Activated CD8-positive, alpha-beta T cell treated with anti-CD3 and anti-CD28 coated beads, Interleukin-2, amount 10 ng/mL, durations not matched to agents 7 days and 5 days (primary cell): ENCODE measurements at places on chromosomes 3 and 15. TPM values are rescaled to one million over a fixed set of nuclear protein-coding genes. Genes with fewer than 3 reads are reported as not detected.

The UBAP1L gene
- total RNA-seq = 3.5 TPM

The LRRC15 gene
- not detected for total RNA-seq

The CADPS gene
- not detected for total RNA-seq

The KCNMB2 gene
- not detected for total RNA-seq

The DNAH12 gene
- not detected for total RNA-seq

The PLSCR2 gene
- total RNA-seq = not detected

The TMCO5A gene
- total RNA-seq = not detected

The ARPP21 gene
- not detected for total RNA-seq

The HTR3E gene
- not detected for total RNA-seq

The NRROS gene
- 37.5 TPM for total RNA-seq

The SLC6A11 gene
- total RNA-seq = not detected

The SAMMSON gene
- not detected for total RNA-seq

The ADAMTS9 gene
- not detected for total RNA-seq

The RASGRP1 gene
- total RNA-seq = 165 TPM

The GABRR3 gene
- total RNA-seq = not detected

The ZMYND10 gene
- total RNA-seq = 5.0 TPM

The ITGB5 gene
- not detected for total RNA-seq

- no peak for DNase-seq
Measured at GRCh38 chr3:2599471-2599870, 500.8 kb downstream of the CNTN4 start.

- no peak for DNase-seq
Measured at GRCh38 chr15:49096090-49096750, 50.0 kb upstream of the SECISBP2L start.

DNA sequence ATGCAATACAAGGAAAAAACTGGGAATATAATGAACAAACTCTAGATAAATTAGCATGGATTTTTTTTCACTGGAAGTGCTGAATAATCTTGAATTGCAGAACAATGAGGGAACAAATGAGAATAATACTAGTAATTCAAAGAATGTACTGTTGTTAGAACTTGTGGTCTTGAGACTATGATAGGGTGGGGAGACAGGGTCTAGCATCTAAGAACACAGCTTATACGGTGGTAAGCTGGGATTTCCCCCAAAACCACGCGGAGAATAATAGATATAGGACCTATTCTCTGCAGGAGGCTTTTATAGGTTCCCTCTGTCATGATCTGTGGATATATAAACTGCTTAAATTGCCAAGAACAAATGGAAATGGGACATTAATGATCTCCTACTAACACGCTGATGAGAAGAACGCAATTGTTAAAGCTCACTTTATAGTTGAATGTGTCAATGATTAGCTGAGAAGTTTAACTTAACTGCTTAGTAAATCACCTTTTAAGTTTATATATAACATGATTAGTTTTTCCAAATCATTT lies 692.3 kb downstream of the ZPLD1 start:
- DNase-seq = no peak

- no peak for DNase-seq
Measured at GRCh38 chr15:83477172-83477807, 30.1 kb downstream of the SH3GL3 start.

- no peak for DNase-seq
Measured at GRCh38 chr15:81473177-81473576, 99.2 kb upstream of the TMC3 start.

DNA sequence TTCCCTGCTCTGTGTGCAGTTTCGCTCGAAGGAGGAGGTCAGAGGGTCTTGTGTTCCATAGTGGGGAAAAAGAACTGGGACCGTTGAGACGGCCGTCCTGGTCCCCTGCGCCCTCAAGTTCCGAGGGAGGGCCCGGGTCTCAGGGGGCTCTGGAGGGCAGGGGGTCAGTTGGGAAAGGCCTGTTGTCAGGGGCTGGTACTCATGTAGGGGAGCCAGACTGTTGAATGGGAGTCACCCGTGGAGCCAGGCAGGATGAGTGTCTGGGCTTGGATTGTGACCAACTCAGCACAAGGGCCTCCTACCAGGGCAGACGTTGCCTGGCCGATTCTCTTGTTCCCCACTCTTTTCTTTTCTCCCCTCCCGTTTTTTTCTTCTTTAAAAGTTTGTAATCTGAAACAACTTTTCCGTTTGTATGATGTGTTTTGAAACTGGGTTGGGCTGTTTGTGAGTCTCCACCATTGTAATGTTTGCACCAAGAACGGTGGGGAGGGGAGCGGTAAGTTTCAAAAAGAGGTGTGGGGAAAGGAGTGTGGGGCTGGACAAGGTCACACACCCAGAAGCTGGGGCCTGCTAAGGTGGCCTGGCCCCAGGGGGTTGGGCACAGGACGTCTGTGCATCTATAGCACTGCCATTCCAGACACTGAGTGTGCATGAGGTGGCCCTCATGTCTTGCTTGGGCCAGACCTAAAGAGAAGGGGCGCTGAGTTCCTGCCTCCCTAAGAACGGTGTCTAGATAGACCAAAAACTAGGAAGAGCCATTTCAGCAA lies 1.1 kb downstream of the CMTM7 start:
- peak; percentile 34 for DNase-seq

DNA sequence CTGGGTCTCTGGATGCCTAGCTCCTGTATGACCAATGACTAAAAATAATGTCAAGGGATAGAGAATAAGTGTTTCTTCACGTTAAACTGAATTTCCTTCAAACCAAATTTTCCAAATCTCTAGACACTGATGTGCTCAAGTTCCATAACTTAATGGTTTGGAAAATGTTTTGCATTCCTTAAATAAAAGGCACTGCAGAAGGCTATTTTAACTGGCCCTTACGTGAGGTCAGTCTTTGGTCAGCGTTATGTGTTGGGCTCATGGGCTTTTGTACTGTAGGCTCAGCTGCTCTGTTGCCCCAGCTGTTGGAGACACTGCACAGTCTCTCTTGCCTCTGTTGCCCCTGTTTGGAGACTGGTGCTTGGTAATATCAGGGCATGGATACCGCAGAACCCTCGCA lies 188.5 kb downstream of the TPRG1 start:
- DNase-seq = no peak

GRCh38 chr3:139652561-139652960 lies 25.2 kb downstream of the NMNAT3 start:
- no peak for DNase-seq

GRCh38 chr3:179416681-179417080 lies 34.6 kb downstream of the GNB4 start:
- no peak for DNase-seq

GRCh38 chr3:12472000-12472610 lies 12.2 kb upstream of the TSEN2 start:
- DNase-seq = no peak

DNA sequence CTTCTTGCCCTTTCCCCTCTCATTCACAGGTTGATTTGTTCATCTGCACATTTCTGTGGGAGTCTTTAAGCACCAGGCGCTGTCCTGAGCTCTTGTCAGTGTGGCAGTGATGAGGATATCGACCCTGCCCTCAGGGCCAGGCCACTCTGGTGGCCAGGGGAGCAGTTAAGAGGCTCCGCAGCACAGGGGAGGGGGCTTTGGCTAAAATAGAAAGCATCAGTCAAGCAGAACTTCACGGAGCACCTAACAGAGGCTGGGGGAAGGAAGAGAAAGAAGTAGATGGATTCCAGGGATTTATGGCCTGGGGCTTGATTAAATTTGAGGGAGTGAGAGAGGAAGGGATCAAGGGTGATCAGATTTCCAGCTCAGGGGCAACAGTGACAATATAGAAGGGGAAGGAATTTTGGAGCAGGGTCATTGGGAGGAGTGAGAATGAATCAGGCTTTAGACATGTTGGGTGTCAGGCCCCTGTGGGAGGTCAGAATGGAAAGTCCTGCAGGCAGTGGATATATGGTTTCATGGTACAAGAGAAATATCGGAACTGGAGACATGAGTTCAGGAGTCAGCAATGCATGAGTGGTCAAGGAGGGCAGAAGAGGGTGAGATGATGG lies 73.0 kb upstream of the GLCE start:
- no peak for DNase-seq

- no peak for DNase-seq
Measured at GRCh38 chr3:59411186-59411585, 361.4 kb upstream of the CFAP20DC start.

DNA sequence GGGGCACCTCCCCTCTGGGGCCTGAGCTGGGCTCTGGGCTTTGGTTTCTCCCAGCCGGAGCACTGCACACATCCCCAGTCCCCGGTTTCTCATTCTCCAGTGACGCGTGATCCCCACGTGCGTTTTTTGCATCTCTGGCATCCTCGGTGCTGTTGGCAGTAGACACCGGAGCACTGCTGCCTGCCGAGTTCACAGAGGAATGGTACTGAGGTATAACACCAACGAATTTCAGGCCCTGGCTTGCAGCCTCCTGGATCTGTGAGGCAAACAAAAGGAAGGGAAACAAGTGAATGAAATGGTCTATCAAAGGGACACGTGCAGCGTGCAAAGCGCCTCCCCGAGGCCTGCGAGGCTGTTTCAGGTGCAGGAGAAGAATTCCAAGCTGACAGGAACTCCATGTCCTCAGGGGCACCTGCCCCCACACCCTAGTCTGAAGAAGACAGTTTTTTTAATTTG lies 112.9 kb downstream of the OXNAD1 start:
- no peak for DNase-seq

DNA sequence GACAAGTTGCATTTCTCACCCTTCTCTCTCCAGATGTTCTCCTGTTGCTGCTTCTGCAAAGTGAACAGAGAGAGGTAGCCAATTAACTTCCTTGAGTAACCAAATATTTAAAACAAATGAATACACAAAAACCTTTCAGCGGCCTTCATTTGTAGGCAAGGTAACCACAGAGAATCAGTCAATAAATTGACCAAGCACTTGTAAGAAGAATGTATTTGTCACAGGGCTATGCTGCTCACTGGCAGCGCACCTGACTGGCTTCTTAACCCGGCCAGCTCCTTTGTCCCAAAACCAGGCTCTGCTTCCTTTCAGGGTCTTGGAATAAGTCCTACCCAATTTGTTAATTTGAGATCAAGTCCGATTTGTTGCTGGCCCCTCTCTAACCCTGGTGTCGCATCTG lies 43.5 kb upstream of the STXBP5L start:
- no peak for DNase-seq

GRCh38 chr3:62281726-62282125 lies 91.6 kb downstream of the FEZF2 start:
- DNase-seq = no peak

GRCh38 chr15:69880571-69881301 lies 217.0 kb downstream of the TLE3 start:
- no peak for DNase-seq

DNA sequence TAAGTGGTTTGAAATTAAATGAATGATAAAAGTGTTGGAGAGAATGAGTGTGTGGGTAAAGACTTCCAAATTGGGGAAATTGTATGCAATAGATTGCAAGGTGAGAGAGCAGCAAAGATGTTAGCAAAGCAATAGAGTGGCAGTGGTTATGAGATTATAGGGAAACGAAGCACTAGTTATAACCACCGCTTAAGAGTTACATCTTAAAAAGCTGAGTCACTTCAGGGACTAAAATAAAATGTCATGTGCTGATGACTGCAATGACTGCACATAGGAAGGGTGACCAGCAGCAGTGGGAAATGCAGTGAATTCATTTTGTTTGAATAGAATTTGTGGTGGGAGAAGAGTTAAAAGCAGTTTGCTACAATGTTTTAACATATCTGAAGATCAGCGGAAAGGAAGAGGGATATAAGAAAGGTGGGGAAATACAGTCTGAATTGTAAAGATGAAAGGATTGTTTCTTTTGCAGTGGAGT lies 127.3 kb downstream of the RAP2B start:
- DNase-seq = no peak

DNA sequence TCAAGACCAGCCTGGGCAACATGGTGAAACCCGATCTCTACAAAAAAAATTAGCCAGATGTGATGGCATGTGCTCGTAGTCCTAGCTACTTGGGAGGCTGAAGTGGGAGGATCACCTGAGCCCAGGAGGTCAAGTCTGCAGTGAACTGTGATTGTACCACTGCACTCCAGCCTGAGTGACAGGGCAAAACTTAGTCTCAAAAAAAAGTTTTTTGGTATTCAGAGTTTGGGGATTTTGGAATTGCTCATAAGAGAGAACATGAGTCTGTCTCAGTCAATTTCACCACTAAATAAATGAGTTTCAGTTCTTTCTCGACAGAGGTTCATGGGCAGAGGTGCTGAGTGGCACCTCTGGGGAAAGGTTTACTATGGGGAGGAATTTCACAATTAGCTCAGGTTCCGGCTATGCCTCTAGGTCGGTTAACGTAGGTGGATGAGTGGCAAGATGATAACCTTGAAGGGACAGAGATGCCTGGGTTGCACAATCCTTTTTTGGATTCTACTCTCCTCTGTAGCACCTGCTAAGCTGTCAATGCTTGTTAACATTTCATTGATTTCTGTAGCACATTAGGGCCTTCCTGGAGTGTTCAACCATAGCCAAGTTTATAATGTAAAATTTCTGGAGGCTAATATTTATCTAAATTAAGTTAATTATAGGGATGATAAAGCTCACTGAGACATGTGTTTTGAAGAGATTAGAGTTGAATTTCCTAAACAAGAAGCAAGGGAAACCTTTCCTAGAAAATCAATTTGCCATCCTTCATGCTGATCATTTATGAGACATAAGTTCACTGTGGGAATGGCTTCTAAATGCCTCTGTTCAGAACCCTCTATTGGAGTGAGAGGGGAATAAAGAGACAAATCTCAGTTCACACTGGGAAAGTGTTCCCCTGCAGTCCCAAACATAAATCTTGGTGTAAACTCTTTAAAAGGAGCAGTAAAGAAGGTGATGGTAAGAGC lies 37.4 kb upstream of the DCP1A start:
- no peak for DNase-seq

- DNase-seq = no peak
Measured at GRCh38 chr3:173988909-173989308, 591.4 kb downstream of the NLGN1 start.

GRCh38 chr15:27339138-27339537 lies 368.2 kb downstream of the GABRG3 start:
- DNase-seq = no peak

GRCh38 chr3:105402287-105402801 lies 35.6 kb downstream of the ALCAM start:
- no peak for DNase-seq

DNA sequence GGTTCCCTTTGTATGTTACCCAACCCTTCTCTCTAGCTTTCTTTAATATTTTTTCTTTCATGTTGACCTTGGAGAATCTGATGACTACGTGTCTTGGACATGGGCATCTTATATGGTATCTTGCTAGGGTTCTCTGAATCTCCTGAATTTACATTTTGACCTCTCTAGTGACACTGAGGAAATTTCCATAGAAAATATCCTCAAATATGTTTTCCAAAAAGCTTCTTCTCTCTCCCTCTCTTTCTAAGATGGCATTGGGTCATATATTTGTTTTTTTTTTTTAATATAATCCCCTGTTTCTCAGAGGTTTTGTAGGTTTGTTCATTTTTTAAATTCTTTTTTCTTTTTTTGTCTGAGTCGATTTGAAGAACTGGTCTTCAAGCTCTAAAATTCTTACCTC lies 184.0 kb upstream of the TMC3 start:
- DNase-seq = no peak

- DNase-seq = no peak
Measured at GRCh38 chr3:11720917-11721411, 77.2 kb upstream of the VGLL4 start.

DNA sequence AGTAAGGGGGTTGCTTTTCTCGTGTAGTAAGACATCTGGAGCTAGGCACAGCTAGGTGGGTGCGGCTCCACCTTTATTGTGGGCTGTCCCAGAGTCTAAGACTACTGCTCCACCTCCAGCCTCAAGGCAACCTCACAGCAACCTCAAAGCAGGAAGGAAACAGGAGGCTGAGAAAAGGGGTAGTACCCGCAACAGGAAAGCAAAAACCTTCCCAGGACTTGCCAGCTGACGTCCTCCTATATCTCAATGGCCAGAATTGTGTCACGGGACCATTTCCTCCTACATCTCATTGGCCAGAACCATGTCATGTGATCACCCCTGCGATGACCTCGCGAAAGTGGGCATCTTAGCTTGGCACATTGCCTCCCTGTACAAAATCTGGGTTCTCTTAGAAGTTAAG lies 4.3 kb upstream of the GPR160 start:
- DNase-seq = peak; percentile 85
